ENCODE measurements at places on chromosomes 5 and 9.
A peak's percentile ranks its signal among the peaks of the same experiment; 100 is the strongest.

DNA sequence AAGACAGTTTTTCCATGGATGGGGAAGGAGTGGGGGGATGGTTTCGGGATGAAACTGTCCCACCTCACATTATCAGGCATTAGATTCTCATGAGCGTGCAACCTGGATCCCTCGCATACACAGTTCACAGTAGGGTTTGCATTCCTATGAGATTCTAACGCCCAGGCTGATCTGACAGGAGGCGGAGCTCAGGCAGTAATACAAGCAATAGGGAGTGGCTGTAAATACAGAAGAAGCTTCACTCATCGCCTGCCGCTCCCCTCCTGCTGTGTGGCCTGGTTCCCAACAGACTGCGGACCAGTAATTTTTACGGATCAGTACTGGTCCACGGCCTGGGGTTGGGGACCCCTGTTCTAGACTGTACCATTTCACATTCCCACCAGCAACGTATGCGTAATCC, 68.3 kb upstream of the OTULINL start:
- peak; percentile 27 for DNase-seq

DNA sequence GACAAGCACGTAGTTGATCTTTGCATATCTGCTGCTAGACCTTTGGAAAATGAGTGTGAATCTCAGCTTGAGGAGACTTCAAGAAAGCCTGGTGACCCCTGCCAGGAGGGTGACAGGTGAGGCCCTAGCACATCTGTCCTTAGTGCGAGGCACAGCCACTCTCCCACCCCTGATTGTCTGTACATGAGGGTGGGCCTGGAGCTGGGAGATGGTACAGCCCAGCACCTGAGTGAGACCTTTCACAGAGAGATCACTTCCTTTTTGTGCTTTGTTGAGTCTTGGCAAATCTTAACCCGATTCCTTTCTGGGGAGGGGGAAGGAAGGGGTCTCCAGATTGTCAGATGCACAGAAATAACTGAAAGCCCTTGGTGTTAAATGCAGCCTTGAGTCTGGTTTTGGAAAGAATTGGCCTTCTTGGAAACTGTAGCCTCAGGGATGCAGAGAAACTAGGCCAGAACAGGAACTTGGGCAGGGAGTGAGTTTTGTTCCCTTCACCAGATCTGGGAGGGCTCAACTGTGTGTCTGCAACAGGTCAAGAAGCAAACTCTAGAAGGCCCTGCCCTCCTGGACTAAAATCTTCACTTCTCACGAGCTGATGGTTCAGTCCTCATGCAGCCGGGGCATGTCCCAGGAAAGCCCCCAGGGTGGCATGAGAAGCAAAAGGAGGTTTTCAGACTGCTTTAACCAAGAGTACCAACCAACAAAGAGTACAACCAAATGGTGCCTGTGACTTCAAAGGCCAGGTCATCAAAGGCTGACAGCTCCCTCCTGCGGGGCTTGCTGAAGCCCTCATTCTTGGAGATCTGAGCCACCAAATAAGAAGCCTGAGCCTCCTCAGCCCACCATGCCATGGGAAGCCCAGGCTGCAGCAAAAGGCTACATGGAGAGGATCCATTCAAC, 20.8 kb upstream of the SEMA4D start:
- no peak for DNase-seq

GRCh38 chr5:102772273-102772672, 17.2 kb downstream of the PAM start:
- DNase-seq = no peak

DNA sequence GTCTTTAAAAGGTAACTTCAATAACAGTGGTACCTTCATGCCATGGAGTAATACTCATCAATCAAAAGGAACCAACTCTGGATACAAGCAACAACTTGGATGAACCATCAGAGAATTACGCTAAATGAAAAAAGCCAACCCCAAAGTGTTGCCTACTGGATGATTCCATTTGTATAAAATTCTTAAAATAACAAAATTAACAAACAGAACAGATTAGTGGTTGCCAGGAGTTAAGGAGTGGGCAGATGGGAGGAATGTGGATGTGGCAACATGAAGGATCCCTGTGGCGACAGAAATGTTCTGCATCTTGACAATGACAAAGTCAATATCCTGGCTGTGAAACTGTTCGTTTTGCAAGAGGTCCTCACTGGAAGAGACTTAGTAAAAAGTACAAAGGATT, 50.5 kb downstream of the SPTLC1 start:
- DNase-seq = no peak

GRCh38 chr5:1951165-1951816, 68.6 kb upstream of the IRX4 start:
- no peak for DNase-seq

GRCh38 chr9:135609366-135609955, 29.9 kb downstream of the GLT6D1 start:
- peak; percentile 41 for DNase-seq

DNA sequence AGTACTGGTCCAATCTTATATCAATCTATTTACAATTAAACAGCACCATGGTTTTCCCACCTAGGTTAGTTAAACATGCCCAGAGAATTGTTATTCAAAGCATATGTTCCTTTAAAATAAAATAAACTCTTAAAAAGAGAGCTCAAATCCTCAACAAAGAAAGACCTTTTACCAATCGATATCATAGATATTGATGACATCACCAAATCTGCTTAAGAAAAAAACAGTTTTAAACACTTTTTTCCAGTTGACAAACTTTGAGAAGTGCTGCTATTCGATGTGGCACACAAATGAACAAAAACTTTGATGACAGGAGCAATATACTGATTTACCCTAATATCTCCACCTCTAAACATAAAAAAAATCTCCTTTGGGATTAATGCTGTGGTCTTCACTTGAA, 15.7 kb downstream of the EFCAB9 start:
- DNase-seq = no peak

- no peak for DNase-seq
Observed at GRCh38 chr9:13282998-13283397, 3.5 kb upstream of the MPDZ start.

GRCh38 chr5:9176641-9177040, 369.2 kb downstream of the SEMA5A start:
- no peak for DNase-seq

DNA sequence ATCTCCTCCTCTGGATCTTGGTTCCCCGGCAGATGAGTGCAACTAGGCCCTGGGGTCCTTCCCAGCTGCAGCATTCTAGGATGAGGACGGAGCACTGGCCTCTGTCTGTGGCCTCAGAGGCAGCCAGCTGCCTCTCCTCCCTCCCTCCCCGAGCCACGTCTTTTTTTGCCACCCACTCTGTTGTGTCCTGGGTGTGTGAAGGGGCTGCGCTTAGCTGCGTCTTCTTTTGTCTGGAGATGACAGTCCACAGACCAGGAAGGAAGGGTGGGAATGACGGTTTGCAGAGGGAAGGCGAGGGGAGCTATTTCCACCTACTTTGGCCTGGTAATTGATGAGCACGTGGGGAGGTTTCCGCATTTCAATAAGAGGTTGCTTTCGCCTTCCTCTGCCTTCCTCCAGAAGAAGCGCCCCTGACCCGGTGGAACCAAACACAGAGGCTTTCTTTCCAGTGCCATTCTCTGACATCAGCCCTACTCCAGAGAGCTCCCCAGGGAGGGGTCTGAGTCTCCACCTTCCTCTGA, 34.5 kb upstream of the GABRP start:
- no peak for DNase-seq

- DNase-seq = no peak
Observed at GRCh38 chr5:143054480-143054941, 284.3 kb downstream of the ARHGAP26 start.

GRCh38 chr9:129504404-129504803, 116.5 kb downstream of the C9orf50 start:
- DNase-seq = peak; percentile 28

DNA sequence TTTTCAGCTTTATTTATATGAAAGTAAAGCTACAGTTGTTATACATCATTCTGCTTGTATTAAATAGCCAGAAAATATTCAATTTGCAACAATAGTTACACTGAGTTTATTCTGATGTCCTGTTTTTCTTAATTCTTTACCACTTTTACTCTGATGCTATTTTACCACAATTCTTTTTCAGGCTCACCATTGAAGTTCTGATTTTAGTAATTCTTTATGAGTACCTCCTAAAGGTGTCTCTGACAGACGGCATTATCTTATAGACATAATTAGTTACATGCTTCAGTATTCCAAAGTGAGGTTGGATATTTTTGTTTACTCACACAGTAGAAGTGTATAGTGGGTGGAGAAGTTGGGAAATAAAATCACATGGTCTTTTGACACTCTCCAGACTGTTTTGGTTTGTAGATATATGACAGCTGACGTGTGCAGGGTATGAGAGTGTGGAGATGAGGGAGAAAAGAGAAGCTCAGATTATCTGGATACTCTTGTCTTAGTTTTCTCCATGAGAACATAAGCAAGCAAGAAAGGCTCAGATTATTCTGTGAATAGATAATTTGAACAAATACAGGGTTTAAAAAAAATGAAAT, 97.4 kb downstream of the FBXO4 start:
- no peak for DNase-seq

GRCh38 chr5:150179019-150179620, 10.7 kb upstream of the SLC6A7 start:
- DNase-seq = no peak

DNA sequence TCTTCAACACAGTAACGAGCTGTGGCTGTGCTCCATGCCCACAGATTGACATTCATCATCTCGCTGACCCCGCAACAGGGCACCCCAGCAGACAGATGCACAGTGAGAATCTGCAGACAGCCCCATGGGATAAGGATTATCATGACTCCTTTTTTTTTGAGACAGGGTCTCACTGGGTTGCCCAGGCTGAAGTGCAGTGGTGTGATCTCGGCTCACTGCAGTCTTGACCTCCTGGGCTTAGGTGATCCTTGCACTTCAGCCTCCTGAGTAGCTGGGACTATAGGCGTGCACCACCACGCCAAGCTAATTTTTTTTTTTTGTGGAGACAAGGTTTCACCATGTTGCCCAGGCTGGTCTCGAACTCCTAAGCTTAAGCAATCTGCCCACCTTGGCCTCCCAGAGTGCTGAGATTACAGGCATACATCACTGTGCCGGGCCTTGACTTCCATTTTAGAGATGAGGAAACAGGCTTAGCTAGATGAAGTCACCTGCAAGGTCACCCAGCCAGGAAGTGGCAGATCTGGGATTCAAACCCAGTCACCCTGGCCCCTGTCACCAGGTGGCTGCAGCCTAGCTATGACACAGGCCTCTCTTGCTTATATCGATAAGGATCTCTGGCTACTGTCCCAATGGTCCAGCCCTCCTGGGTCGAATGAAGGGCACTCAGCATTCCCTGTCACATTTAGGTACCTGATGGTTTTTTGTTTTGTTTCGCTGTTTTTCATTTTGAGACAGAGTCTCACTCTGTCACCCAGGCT, 5.1 kb downstream of the AIF1L start:
- no peak for DNase-seq

- no peak for DNase-seq
Observed at GRCh38 chr5:169036079-169036805, 264.7 kb downstream of the SLIT3 start.

GRCh38 chr5:126523818-126524510, 71.1 kb downstream of the ALDH7A1 start:
- no peak for DNase-seq

- no peak for DNase-seq
Observed at GRCh38 chr9:27365707-27366376, 68.9 kb upstream of the EQTN start.

GRCh38 chr9:90921104-90921503, 119.5 kb downstream of the SYK start:
- no peak for DNase-seq

GRCh38 chr5:172832383-172833315, 1.4 kb upstream of the ERGIC1 start:
- no peak for DNase-seq

DNA sequence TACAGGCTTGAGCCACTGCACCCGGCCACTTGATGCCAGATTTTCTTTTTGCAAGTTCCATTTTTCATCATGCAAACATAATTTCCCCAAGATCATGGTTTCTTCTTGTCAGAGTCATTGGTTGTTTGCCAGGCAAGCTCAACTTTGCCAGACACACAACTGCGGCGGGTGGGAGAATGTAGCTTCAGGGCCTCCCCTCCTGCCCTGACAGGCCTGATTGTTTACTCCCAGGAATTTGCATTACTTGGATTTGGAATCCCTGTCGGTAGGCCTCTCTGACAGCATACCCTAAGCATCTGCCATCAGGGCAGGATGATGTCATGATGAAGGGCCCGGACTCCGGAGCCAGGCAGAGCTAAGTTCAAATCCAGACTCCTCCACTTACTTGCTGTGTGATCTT, 15.1 kb downstream of the RPS14 start:
- DNase-seq = no peak

DNA sequence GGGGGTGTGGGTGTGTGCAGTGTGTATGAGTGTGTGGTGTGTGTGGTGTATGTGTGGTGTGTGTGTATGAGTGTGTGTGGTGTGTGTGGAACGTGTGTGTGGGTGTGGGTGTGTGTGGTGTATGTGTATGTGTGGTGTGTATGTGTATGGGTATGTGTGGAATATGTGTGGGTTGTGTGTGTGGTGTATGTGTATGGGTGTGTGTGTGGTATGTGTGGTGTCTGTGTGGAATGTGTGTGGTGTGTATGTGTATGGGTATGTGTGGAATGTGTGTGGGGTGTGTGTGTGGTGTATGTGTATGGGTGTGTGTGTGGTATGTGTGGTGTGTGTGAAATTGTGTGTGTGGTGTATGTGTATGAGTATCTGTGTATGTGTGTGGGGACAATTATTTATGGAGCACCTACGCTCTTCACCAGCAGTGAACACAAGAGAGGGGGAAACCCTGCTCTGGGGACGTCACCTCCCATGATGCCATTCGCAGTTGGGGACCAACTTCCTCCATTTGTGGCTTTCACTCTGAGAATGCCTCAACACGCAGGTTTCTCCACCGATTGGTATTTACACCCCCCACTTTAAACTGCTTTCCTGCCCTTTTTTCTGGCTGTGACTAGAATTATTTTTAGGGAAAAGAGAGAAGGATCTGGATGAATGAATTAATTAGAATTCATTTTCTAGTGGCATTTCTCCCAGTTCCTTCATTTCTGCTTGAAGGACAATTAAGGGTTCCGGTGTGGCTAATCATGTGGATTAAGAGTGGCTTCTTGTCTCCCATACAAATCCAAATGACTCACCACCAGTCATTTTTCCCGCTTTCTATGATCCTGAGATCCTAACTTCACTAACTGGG, 238.1 kb downstream of the ROR2 start:
- DNase-seq = no peak

- DNase-seq = no peak
Observed at GRCh38 chr5:81315830-81316229, 14.4 kb downstream of the ZCCHC9 start.

- DNase-seq = no peak
Observed at GRCh38 chr9:120942186-120943001, 15.8 kb upstream of the TRAF1 start.

DNA sequence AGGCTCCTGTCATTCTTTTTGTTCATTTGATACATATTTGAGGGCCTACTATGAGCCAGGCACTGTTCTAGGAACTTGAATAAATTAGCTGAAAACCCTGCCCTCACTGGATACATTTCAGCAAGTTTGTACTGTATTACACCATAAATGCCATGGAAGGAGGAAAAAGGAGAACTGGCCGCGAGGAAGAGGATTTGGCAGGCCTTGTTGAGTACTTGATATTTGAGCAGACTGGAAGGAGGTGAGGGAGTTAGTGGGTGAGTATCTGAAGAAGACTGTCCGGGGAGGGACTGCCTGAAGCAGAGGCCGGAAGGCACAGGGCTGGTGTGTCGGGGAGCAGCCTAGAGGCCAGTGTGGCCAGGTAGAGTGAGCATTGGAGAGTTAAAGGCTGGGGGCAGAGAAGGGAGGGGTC, 4.5 kb downstream of the SNX30 start:
- DNase-seq = no peak
